ENCODE measurements at places on chromosomes 12 and 14.

DNA sequence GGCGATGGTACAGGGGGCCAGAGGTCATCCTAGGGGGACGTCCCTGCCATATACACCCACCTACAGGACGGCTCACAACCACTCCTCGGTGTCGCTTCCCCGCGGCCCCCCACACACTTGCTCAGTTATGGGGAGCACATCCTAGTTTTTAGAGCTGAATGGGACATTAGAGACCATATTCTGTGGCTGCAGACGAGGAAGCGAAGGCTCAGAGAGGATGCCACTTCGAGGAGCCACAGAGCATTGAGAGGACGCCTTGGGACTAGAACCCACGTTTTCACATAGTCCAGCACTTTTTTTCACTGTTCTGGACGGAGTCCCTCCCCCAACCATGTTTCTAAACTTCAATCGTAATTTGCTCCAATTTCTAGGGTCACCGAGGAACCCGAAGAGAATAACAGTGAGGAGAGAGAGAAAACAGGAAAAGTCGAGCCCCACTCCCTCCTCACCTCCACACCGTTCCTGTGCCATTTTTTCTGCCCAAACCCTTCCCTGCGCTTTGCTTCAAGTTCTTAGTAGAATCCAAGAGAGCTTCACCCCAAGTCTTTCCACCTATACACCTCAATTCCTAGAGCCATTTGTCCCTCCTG is 641 bp upstream of the ASCL1 start:
- no peak for DNase-seq

DNA sequence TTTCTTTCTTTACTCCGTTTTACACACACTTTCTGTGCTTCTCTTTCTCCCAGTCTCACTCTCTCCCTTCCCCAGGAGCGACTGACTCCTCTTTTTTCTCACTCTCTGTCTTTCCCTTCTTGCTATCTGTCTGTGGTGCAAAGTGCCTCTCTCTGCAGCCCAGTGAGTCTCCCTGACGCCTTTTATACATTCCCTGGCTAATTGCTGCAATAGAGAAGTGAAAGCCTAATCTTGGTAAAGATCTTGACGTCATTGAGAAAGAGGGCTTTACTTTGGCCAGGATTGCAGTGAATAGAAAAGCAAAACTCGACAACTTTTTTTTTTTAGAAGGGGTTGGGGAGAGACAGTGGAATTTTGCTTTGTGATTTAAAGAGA is 706 bp upstream of the DIO2 start:
- no peak for DNase-seq

- DNase-seq: no peak
Measured at GRCh38 chr12:2677142-2677880, 117.5 kb upstream of the FKBP4 start.

GRCh38 chr12:10167599-10167998 is 4.3 kb downstream of the OLR1 start:
- DNase-seq: no peak

GRCh38 chr12:48216785-48217184 is 13.7 kb upstream of the OR10AD1 start:
- DNase-seq: no peak

DNA sequence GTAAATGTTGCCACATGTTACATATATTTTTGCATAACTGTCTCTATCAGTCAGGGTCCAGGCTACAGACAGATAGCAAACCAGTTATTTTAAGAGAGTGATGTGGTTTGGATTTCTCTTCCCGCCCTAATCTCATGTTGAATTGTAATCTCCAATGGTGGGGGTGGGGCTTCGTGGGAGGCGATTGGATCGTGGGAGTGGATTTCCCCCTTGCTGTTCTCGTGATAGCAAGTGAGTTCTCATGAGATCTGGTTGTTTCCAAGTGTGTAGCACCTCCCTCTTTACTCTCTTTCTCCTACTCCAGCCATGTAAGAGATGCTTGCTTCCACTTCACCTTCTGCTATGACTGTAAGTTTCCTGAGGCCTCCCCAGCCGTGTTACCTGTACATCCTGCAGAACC is 704.2 kb upstream of the TBX3 start:
- DNase-seq: no peak

- DNase-seq: no peak
Measured at GRCh38 chr12:109959411-109960093, 36.6 kb downstream of the GIT2 start.

- no peak for DNase-seq
Measured at GRCh38 chr14:73599499-73599898, 7.8 kb downstream of the ACOT4 start.

- DNase-seq: no peak
Measured at GRCh38 chr12:93848523-93849101, 171.4 kb downstream of the CRADD start.

All from stimulated activated CD4-positive, alpha-beta T cell treated with anti-CD3 and anti-CD28 coated beads, TNF-alpha, amount 100 ng/mL, for 1 hour (primary cell).